ENCODE measurements at places on chromosomes 5 and 9.

- no peak for DNase-seq
Measured at GRCh38 chr9:27785714-27786100, 212.4 kb upstream of the C9orf72 start.

DNA sequence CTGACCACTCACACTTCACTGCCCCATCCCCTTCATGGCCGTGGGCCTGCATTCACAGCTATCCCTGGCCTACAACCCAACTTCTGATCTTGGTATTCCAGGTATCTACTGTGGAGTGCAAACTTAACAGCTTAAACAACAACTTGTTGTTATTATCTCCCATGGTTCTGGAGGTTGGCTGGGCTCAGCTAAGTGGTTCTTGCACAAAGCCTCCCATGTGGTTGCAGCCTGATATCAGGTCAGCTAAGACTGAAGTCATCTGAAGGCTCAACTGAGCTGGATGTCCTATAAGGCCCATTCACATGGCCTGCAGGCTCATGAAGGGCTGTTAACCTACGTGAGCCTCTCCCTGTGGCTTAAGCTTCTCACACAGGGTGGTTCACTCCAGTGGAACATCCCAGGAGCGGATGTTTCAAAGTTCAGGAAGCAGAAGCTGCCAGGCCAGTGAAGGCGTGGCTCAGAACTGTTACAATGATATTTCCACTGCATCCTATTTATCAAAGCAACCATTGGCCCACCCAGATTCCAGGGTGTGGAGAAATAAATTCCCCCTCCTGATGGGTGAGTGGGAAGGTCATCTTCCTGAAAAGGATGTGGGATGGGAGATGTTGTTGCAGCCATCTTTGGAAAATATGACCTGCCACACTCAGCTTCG, 30.0 kb upstream of the TRIO start:
- DNase-seq = no peak

DNA sequence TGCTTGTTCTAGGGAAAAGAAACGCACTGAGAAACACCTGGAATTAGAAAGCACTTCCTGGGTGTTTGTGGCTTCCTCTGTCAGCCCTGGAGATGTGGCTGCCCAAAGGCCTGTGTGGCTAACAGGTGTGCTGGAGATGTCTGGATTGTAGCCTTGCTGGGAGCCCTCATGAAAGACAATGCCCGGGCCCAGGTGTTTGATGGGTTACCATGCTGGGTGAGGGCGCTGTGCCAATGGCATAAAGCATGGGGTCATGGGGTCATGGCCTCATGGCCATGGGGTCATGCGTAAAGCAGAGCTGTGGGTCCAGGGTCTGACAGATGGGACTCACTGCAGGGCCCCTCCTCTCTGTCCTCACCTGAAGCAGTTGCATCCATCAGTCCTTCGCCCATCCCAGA, 21.6 kb downstream of the ANKRD33B start:
- DNase-seq = no peak

GRCh38 chr5:119954106-119954505, 324.7 kb downstream of the FAM170A start:
- no peak for DNase-seq

- no peak for DNase-seq
Measured at GRCh38 chr9:121861501-121862180, 210.2 kb downstream of the DAB2IP start.

DNA sequence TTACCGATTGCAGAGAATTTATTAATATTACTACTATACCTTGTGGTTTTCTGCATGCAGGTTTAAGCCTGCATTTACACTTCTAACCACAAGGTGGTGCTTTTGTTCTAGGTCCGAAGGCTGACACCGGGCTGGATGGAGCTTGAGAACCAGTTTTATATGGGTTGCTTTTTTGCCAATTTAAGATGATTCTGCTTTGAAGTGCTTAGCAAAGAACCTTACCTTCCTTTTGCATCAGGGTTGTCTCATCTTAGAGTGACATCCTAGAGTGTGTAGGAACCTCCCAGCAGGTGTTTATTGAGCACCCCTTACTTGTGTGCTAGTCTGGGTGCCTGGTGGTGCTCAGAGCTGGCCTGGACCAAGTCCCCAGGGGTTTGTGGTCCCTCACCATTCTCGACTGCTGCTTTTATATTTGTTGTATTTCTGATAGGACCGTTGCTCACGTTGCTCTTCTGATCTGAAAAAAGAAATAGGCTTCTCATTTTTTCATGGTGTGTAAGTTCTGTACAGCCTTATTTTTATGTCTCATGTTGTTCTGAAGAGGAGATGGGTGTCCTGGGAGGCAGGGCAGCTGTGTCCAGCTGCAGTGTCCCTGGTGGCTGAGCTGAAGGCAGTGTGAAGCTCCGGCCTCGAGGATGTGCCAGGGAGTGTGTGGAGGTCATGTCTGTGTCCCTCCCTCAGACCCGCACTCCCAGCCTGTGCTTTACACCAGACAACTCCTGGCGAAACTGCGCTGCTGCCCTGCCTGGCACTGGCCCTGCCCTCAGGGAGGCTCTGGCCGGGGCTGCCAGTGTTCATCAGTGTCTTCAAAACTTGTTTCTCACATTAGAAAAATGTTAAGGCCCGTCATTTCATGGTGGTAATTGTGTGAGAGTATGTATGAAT, 54.3 kb downstream of the EHMT1 start:
- peak; percentile 30 for DNase-seq

DNA sequence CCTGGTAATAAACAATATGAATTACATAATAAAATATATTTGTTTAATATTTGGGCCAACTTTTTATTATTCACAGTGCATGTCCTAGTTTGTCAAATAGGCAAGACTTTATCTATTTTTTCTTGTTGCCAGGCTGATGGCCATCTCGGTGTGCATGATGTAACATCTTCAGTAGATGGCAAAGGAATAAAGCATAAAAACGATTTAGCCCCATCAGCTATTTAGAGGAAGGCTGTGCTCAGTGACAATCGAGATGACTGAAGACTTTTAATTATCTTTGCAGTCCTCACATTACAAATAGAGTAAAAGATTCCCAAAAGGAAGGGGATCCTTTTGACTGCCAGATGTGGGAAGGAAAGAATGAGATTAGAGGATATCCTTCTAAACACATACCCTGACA, 358.5 kb downstream of the PTPRD start:
- no peak for DNase-seq

DNA sequence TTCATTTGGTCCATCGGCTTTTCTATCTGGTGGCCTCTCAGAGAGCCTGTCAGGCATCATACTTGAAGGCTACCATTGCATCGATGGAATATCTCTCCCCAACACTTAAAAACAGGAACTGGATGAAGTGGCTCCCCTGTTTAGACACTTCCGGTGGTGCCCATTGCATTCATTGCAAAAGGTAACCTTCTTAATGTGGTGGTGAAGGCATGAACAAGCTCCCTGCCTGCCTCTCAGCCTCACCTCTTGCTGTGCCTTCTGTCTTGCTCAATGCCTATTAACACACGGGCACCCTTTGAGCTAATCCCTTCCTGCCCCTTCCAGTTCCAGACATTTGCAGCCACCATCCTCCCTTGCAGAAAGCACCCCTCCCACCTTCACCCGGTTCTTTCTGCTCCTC, 233.1 kb upstream of the MSX2 start:
- DNase-seq = no peak

- DNase-seq = no peak
Measured at GRCh38 chr5:26326153-26326759, 712.1 kb downstream of the CDH9 start.

- DNase-seq = no peak
Measured at GRCh38 chr5:80634193-80634592, 20.3 kb upstream of the MSH3 start.

DNA sequence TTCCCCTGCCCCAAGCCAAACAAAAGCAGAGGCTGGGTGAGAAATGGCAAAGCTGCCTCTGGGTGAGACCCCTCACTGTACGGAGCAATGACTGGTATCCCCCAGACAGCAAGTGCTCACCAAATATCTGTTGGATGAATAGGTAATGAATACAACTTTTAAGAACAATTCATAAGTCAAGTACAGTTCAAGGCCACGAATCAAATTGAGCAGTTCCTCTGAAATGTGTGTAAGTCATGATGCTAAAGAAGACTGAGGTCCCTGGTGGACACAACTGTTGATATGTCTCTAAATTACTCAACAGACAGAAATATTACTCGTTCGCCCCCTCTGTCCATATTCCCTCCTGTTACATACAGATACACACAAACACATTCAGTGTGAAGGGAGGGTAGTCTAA, 160.7 kb downstream of the GLIS3 start:
- DNase-seq = no peak

DNA sequence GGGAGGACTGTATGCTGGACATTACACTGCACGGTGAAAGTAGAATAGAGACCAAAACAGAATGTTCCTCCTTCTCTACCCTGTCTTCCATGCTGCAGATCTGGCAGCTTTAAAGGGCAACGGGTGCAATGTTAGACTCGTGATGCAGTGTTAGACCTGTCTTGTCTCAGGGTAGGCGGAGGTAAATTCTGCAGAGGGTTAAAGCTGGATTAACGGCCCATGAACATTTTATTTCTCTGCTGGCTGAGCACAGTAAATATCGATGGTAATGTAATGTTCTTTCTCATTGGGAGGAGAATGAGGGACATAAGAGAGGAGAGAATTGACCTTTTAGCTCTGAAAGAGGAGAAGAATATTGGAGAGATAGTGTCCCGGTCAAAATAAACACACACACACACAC, 178.9 kb downstream of the NMUR2 start:
- no peak for DNase-seq

DNA sequence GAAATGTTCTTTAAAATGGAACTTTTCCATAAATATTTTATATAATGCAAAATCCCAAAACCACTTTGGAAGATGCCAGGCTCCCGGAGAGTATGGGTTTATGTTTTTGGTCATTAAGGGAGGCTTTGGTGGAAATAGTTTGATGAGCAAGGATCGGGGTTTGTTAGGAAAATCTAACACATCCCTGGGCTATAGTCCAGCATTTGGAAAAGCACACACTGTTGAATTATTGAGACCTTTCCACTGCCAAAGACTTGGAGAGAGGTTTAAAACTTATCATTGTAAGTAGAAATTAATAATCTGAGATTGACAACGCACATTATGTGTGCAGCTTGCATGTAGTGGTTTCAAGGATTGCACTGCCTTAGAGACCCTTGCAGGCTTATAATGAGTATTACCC, 156.3 kb downstream of the PARP8 start:
- DNase-seq = no peak

- DNase-seq = no peak
Measured at GRCh38 chr5:624951-625230, 12.8 kb downstream of the CEP72 start.

GRCh38 chr9:132216861-132217619, 55.2 kb downstream of the NTNG2 start:
- DNase-seq = no peak

DNA sequence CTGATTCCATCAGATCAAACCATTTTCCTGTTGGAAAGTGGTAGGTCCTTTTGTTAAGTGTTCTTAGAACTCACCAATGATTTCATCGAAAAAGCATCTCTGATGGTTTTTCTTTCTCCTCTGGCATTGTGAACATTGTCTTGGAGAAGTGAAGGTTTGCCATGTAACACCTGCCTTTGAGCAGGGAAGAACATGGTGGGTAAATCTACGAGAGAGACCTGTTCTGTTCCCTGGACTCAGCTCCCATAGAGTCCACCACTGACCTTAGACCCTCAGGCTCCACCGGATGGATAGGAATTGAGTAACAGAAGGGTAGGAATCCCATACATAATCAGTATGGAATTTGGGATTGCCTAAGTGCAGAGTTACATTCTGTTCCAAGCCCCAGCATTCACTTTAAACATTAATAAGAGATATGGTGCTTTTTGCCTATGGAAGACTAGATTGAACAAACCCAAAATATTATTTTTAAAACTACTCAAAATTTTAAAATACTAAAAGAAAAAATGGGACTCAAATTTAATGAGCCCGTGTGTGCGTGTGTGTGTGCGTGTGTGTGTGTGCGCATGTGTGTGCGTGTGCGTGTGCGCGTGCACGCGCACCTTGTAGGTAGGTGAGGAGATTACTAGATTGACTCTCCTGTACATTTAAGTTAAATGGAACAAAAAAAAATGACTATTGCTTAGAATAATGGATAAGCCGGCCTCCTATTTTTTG, 92.0 kb downstream of the C9orf152 start:
- no peak for DNase-seq

- no peak for DNase-seq
Measured at GRCh38 chr9:124839612-124840299, 13.5 kb upstream of the WDR38 start.

- DNase-seq = no peak
Measured at GRCh38 chr5:112159435-112159834, 259.6 kb downstream of the EPB41L4A start.

DNA sequence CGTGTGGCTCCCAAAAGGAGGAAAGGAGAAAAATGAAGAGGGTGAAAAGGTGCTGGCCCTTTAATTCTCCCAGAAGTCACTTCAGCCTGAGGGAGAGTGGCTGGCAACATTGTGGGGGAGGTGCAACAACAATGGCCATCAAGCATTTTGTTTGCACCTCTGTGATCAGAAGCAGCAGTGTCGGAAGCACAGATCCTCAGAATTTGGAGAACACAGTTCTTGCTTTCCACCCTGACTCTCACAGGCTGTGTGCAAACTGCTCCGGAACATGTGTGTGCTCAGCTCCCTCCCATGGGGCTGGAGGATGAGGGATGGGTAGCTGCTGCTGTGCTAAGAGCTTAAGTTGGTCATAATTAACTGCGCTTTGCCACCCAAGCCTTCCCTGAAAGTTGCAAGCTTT, 127.1 kb downstream of the DPYSL3 start:
- DNase-seq = no peak

- DNase-seq = no peak
Measured at GRCh38 chr9:132146039-132146438, 15.8 kb upstream of the NTNG2 start.

DNA sequence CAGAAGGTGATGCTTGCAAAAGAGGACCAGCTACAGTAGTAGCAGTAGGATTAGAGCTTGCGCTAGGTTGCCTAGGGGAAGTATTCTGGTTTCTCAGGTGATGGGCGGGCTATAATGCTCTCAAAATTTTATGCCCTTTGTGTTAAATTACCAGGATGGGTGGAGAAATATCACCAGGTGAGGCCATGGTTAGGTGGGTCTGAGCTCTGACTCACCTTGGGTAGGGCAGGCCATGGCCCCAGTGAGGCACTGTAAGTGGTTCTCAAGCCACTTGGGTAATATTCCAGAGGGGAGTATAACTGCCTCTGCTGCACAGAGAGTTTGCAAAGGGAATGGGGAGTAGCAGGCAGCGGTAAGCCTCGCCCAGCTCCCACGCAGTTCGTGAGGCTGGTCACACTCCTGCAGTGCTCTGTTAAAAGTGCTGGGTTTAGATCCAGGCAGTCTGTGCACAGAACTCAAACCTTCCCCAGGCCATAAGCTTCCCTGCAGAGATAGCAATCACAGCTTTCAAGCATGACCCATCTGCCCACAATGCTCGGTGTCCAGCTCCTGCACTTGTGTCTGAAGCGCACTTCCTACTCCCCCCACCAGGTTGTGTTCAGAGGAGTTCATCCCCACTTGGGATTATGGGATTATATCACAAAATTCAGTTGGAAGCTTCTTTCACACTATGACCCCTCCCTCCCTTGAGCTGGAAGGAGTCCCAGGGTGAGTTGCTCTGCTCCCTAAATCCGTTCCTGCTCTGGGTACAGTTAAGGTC, 575.0 kb downstream of the CHSY3 start:
- DNase-seq = no peak

DNA sequence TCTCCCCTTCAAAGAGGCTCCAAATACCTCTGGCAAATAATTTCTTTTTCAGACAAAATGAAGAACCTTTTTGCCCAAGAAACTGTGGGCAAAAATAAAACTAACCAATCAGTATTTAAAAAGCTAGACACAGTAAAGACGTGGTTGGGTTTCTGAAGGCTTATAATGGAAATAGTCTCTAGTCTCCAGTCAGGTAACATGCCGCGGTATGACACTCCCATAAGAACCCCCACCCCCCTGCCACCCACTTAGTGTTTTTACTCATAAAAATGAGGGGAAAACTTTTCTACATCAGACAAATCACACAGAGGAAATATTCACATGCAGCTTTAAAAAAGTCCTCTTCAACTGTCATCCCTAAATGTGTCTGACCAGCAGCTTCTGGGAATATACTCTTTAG, 105.3 kb downstream of the THBS4 start:
- DNase-seq = peak; percentile 31
